Esophagus squamous epithelium (tissue), 5 donors: ENCODE measurements at places on chromosomes 12 and 14.

- no peak for DNase-seq
These were observed 477.2 kb downstream of the DIO2 start for GRCh38 chr14:79734151-79734550.

DNA sequence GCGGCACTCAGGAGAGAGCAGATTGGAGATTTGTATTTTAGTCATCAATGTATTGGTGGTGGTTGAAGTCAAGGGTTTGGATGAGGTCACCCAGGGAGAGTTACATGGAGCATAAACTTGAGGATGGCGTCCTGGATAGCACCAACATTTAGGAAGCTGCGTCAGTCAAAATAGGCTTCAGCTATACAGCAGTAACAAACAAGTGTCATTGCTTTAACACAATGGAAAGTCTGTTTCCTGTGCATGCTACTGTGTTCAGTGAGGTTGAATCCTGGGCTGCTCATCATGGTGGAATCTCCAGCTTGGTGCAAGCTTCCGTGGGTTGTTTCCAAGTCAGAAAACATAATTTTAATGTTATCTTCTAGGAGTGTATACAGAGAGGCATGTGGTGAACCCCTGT, 180.4 kb downstream of the CFAP54 start:
- DNase-seq: no peak

- no peak for DNase-seq
These were observed 154.9 kb upstream of the AMIGO2 start for GRCh38 chr12:47234576-47235141.

DNA sequence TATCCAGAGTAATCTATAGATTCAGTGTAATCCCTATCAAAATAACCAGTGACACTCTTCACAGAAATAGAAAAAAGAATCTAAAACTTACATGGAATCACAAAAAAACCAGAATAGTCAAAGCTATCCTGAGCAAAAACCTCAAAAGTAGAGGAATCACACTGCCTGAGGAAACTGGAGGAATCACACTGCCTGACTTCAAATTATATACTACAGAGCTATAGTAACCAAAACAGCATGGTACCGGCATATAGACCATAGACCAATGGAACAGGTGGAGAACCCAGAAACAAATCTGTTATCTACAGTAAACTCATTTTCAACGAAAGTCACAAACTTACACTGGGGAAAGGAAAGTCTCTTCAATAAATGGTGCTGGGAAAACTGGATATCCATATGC, 244.0 kb downstream of the FUT8 start:
- no peak for DNase-seq

- DNase-seq: no peak
These were observed 108.8 kb downstream of the RBM19 start for GRCh38 chr12:113857371-113857770.

DNA sequence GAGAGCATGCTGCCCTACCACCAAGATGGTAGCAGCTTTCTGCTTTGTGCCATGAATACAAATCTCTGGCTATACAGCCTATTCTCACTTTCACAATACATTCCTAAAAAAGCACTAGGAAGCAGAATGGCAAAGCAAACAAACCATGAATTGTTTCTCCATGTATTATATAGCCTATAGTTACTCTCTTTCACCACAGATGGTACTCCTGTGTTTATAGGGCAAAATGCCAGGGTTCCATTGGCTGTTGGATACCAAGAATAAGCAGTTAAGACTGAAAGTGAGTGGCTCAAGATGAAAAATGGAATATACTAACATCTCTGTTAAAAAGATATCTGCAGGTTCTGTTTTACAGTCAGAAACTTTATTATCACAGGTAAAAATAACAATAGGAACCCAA, 11.1 kb downstream of the ARF3 start:
- no peak for DNase-seq

- DNase-seq: no peak
These were observed 184.3 kb upstream of the RTL1 start for GRCh38 chr14:101087614-101088394.

DNA sequence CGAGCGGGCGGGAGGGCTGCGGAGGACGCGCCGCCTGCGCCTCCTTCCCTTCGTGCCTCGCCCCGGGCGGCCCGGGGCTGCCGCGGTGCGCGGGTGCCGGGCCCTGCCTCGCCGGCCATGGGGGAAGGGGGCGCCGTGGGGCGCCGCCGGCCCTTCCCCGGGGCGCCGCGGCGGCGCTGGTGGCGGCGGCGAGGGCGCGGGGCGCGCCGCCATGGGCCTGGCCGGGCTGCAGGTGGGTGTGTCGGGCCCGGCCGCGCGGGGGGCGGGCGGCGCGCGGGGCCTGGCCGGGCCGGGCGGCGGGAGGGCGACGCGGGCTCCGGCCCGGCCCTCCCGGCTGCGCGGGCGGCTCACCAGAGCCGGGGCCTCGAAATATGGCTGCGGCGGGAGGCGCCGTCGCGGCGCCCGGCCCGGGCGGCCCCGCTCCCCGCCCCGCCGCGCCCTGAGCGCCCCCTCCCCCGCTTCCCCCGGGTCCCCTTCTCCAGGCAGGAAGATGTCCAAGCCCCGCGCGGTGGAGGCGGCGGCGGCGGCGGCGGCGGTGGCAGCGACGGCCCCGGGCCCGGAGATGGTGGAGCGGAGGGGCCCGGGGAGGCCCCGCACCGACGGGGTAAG, 5.1 kb downstream of the KMT5A start:
- DNase-seq: no peak

DNA sequence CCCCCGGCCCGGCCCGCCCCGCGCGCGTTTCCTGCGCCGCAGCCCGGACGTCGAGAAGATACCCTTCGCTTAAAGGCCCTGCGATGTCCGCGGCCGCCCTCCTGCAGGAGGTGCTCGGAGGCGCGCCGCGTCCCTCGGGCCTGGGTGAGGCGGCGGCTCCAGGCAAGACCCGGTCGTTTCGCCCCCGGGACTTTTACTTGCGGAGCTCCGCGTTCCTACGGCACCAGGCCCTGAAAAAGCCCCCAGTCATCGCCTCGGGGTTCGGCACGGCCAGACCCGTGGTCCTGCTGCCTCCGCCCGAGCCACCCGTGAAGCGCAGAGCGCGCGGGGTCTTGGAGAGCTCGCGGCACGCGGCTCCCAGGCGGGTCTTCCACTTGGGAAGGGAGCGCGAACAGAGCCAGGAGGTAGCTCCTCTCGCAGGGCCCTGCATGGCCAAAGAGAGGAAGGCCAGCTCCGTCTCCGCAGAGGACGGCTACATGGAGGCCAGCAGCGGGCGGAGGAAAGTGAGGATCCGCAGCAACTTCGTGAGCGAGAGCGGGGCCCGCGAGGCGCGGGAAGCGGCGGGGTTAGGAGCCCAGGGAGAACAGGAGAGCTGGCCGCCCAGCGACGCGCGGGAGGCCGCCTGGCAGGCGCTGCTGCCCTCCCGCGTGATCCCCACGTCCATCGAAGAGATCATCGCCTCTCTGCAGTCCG, 26.9 kb downstream of the TTC6 start:
- no peak for DNase-seq

DNA sequence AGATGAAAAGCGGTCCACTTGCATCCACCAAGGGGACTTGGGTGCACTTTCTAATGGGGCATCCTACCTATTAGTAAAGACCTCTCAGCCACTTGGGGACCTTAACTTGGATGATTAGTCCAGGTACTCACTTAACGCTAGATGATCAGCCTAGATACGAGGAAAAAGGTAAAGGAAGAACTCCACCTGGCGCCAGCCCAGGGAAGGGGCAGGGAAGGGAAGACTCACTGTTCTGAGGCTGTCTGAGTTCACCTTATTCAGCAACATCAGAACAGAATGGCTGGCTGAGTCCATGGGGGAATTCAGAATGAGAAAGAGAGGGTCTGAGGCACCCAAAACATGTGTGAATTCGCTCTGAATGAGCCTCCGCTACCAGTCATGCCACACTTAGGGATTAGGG, 7.1 kb downstream of the IL22 start:
- no peak for DNase-seq

DNA sequence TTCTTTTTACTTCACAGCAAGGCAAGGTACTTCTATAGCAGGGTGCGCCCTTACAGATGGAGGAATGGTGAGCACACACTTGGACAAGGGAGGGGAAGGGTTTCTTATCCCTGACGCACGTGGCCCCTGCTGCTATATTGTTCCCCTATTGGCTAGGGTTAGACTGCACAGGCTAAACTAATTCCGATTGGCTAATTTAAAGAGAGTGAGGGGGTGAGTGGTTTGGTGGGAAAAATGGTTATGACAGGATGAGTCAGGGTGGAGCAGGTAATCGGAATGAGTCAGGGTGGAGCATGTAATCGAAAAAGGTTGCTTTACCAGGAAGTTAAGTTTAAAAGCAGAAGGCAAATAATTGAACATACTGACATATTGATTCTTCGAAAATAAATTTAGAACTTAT, 23.7 kb upstream of the RAB21 start:
- no peak for DNase-seq

GRCh38 chr12:94010307-94010706, 138.1 kb upstream of the PLXNC1 start:
- no peak for DNase-seq

DNA sequence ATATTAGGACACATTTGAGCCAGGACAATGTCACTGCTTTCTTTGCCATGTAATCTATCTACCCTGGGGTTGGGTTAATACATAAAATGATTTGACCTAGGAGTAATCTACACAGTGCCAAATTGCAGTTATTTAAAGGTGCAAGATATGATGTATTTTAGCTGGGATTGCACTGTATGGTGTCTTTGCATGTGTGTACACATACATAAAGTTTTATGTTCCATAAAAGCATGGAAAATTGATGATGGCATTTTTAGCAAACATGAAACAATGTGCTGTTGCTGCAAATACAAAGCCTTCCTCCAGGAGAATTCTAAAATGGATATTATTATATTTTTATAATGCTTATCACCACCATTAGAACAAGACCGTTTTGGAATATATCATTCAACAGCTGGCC, 24.0 kb upstream of the PLBD1 start:
- no peak for DNase-seq

GRCh38 chr12:69600804-69601203, 9.9 kb downstream of the LRRC10 start:
- no peak for DNase-seq

DNA sequence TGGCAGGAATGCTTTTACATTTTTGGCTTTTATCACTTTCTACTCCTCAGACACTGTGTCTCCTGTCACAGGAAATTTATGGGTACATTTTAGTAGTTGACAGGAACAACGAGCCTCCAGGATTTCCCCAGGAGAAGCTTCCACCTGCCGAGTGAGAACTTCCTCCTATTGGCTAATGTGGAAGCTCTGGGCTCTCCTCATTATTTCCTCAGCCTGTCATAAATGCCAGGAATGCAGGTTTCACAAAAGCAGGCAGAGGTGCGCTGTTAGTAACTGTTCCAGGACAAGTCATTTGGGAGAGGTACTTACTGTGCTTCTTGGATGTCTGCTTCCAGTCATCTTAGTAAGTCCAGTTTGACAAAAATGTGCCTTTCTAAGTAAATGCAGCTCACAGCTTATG, 19.1 kb upstream of the DCP1B start:
- no peak for DNase-seq

DNA sequence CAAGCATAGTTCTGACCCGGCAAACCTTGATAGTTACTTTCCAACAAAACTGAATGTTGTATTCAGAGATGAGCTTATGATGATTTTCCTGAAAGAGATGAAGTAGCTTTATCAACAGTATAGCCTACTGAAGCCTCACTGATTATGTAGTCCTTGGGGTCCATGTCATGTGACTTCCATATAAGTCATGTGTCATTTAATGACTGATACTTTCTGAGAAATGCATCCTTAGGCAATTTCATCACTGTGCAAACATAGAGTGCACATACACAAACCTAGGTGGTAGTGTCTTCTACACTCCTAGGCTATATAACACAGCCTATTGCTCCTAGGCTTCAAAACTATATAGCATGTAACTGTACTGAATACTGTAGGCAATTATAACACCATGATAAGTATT, 28.5 kb upstream of the TUBA1C start:
- DNase-seq: no peak

- no peak for DNase-seq
These were observed 75.9 kb upstream of the TSPAN11 start for GRCh38 chr12:30850684-30851083.

GRCh38 chr14:99568567-99569560, 35.1 kb downstream of the CCDC85C start:
- no peak for DNase-seq

- no peak for DNase-seq
These were observed 48.2 kb downstream of the SERPINA3 start for GRCh38 chr14:94660306-94660946.

DNA sequence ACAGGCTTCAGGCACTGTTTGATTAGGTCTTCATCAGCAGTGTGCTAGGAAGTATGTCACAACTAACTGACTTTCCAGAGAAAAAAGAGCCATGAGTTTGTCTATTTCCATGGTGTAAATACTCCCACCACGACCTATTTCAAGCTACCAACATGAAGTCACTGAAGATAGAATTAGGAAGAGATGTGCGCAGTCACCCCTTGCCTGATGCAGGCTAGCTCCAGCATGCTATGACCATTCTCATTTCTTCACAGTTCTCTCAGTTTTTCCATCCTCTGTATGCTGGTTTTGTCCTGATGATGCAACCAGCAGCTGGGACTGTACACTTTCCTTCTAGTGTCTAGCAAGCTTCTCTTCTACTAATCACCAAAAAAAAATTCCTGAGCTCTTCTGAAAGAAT, 191.6 kb upstream of the NUDT4 start:
- no peak for DNase-seq

GRCh38 chr12:40158592-40159111, 52.8 kb upstream of the SLC2A13 start:
- DNase-seq: no peak

DNA sequence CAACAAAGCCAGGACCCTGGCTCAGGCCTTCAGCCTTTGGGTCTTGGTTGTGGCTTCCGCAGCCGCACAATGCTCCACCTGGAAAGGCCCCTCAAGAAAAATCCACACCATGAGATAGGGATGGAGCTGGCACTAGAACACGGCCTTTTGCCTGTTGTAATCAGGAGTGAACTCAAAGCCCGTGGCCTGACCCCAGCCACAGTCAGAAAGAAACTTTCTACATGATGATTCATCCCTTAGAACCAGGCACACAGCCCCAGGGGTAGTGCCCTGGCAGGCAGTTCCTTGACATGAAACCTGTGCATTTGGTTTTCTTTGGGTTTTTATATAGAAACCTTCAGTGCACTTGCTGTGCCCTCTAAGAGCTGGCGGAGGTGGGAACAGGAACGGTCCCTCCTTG, 5.1 kb downstream of the CLMN start:
- DNase-seq: no peak

GRCh38 chr12:49092086-49092815, 2.4 kb downstream of the DHH start:
- no peak for DNase-seq

GRCh38 chr12:46787496-46788055, 38.2 kb downstream of the SLC38A4 start:
- no peak for DNase-seq

DNA sequence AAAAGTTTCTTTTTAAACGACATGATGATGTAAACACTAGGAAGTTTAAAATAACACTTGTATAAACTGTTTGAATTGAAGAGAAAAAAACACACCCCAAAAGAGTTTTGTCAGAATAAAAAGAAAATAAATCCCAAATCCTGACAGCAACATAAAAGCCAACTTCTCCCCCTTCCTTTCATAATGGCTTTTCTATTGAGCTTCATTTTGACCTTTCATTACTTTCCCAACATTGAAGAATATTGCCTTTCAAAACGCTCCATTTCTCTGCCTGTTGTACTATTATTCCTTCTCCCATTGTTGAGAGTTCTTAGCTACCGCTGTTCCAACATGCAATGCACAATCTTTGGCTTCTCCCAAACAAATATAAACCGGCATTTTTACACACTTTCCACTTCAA, 448.5 kb downstream of the BCAT1 start:
- DNase-seq: no peak

- DNase-seq: no peak
These were observed 72.4 kb downstream of the HECTD4 start for GRCh38 chr12:112309797-112310196.

- DNase-seq: no peak
These were observed 46.7 kb downstream of the PDE3A start for GRCh38 chr12:20415028-20415427.
